Left ventricle myocardium inferior (tissue), 1 donor: ENCODE measurements at places on chromosomes 3 and 15. TPM values are rescaled to one million over a fixed set of nuclear protein-coding genes. Genes with fewer than 3 reads are reported as not detected.
A peak's percentile ranks its signal among the peaks of the same experiment; 100 is the strongest.

GRCh38 chr3:83890763-83891135, 1068.0 kb upstream of the CADM2 start:
- no peak for DNase-seq

- DNase-seq = no peak
These were observed 60.9 kb upstream of the NMNAT3 start for GRCh38 chr3:139738697-139739096.

GRCh38 chr3:175346573-175347356, 487.6 kb downstream of the NAALADL2 start:
- DNase-seq = peak; percentile 41

DNA sequence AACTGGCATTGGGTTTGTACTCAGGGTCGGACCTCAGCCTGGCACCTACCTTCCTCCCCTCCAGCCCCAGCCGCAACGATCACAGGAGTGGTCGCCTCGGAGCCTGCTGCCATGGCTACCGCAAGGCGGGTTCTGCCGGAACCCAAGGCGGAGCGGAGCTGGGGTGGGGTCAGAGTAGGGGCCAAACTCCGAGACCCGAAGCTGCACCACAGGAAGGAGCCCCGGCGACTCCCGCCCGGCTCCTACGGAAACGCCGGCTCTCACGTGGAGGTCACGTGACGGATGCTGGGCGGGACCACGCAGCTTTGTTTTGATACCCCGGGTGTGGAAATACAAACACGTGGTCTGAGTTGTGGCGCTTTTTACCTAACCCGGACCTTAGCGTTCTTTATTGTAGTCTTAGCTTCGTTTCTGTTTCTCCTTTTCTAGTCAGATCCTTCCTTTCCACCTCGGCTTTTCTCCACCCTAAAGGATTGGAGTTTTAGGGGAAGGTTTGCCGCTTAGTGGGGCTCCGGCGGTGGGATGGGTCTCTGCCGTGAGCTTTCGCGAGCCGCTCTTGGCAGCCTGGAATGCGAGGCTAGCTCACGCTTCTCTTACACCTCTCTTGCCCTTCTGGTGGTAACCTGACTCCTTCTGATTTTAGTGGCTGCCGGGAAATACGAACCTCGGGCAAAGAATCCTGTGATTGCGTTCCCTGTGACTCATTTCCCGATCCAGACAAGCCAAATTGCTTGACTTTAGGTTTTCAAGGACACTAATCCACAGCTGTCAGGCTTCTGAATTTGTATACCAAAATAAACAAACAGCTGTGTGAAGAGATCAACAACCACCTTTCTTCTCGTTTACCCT, at the start of gene HSPBAP1:
Gene HSPBAP1 (minus strand): TSS at position 264 of the 849 bp plus-strand sequence. CDS start 151 bp downstream, at position 113.
- peak; percentile 95 for DNase-seq

Gene GHSR
- not detected for total RNA-seq

DNA sequence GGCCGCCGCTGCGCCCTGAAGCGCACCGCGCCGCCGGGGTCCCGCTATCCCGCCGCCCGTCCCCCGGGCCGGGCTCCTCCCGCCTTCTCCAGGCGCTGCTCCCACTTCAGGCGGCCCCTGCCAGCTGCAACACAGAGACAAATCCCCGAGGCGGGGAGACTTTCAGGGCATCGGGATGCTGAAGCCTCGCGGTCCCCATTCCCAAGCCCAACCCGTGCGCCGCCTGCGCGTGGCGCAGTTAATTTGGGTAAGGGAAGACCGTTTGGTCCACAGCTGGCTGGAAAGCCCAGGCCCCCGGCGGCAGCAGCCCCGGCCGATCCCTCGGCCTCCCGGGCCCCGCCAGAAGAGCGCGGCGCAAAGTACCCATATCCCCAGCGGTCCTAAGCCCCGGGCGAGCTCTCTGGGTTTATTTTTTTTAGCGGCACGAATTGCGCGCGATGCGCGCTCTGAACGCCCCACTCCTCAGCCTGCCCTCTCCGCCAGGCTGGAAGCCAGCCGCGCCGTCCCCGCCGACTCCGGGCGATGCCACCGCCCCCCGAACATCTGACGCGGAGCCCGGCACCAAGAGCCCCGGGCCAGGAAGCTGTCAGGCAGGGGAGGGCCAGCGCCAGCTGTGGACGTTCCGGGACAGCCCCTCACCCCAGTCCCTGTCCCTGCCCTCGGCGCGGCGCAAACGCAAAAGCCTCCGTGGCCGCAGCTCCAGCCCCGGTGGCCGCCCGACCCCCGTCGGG, 517 bp downstream of the FBN1 start:
- peak; percentile 49 for DNase-seq

DNA sequence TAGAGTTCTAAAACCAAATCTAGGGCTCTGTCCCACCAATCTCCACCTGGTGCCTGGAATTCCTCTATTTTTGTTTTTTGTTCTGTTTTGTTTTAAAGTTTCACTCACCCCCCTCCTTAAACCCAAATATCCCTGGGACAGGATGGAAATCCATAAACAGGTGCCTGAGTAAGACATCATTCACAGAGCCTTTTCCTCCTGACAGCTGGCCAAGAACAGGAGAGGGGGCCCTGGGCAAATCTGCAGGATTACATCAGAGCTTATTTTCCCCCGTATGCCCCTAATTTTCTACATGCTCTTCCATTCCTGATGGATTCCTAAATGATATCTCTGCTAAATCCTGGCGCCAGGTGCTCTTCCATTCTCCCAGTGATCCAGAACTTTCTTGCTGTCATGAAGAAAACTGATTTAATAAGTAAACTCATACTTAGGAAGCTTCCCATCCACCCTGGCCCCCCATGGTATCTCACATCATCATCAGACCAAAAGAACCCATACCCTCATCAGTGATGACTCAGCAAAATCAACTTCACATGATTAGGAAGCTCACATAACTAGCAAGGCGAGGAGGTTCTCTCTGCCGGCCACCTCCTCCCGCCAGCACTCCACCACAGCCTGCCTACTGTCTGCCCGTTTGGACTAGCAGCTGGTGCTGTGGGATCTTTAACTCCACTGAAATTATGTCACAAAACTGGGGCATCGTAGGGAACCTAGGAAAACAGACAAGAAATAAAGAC, 61.0 kb downstream of the LIPC start:
- DNase-seq = no peak

Gene PRKCI
- total RNA-seq = 10.9 TPM

Gene REC114
- 1.4 TPM for total RNA-seq

DNA sequence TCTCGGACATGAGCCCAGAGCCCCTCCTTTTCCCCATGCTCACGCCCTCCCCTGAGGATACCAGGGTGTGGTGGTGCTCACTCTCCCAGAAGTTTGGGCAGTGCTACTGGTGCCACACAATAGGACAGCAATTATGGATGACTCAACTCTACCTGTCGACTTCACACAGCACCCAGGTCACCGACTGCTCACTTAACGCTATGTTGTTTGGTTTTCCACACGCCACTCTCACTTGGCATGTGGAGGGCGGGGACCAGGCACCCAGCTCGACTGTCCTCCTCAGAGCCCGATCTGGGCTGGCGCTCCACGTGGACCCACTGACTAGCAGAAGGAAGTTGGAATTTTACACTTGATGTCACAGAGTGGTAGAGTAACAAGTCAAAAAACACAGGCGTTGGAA, 30.9 kb downstream of the STIMATE start:
- no peak for DNase-seq

- no peak for DNase-seq
These were observed 254.3 kb downstream of the ZBBX start for GRCh38 chr3:167125612-167126407.

DNA sequence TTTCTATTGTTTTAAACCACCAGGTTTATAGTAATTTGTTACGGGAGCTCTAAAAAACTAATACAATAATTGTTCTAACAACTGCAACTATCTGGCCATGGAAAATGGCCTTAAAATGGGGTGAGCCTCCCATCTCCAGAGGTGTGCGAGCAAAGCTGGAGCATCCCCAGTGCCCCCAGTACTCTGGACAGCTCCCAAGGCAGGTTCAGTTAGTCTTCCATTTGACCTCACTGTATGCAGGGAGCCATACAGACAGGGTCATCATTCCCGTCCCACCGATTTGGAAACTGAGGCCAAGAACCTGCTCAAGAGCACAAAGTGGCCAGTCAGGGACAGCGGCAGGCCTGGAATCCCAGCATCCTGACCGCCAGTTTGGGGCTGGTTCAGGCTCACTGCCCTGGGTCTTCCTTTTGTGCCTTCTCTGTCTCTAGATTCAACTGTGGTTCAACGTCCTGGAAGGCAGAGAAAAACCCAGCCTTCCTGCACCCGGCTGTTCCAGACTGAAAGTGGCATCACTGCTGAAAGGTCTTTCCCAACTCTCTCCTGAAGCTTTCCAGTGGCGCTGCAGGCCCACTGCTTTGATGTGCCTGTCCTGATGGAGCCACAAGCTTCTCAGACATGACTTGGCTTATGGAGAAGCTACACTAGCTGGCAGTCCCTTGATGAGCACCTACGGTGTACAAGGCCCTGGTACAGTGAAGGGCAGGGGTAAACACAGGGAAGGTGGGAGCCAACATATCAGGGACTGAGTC, 76.6 kb upstream of the LINGO1 start:
- no peak for DNase-seq

Gene PIF1
- 0.41 TPM for total RNA-seq

DNA sequence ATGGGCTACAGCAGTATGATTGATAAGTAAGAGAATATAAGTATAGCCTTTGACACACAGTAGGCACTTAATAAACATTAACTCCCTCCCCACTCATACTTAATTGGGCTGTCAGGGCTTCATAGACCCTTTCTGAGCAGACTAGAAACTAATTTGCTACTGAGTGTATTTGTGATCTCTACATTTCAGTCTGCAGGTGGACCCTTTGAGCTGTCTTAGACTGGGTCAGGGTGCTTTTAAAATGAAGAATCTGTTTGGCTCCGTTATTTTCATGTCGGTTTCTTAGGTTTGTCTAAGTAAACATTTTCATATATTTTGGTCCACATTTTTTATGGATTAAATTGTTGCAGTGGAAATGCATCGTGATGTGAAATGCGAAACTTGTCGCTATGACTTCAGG, 50.3 kb upstream of the SELENOK start:
- no peak for DNase-seq

DNA sequence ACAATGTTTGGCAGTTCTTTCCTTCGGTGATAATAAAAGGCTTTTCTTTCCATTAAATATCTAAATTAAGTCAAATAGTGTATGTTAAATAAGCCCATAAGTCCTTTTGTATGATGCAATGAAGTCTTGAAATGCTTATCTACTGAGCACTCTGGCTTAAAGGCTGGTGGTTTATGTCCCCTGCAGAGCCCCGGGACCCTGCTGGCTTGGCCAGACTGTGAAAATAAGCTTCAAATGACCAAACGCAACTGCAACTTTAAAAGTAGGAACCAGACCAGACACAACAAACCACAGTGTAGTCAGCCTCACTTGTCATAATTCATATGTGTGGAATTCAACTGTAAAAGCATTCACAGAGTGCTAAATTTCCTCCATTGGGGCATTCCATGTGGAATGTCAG, 72.5 kb downstream of the FOXP1 start:
- DNase-seq = no peak

DNA sequence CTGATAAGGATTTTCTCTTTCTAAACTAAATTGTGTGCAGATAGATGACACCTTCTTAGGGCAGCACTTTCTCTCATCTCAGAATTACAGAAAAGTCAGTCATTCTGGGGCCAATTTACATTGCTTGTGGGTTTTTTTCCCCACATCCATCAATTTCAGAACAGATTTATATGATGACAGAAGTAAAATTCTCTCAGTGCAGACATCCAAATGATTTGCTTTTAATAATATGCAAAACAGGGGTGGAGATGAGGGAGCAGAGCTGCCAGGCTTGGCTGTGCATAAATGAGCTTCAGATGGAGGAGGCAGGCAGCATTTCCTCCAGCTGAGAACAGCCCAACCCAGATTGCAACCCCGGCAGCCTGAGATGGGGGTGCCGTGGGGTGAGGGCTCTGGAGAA, 44.0 kb downstream of the EDEM1 start:
- DNase-seq = no peak

- DNase-seq = no peak
These were observed at the start of gene HESX1 for GRCh38 chr3:57199895-57200297. HESX1 (minus strand) TSS chr3:57199978; CDS start chr3:57199918, 60 bp downstream.

DNA sequence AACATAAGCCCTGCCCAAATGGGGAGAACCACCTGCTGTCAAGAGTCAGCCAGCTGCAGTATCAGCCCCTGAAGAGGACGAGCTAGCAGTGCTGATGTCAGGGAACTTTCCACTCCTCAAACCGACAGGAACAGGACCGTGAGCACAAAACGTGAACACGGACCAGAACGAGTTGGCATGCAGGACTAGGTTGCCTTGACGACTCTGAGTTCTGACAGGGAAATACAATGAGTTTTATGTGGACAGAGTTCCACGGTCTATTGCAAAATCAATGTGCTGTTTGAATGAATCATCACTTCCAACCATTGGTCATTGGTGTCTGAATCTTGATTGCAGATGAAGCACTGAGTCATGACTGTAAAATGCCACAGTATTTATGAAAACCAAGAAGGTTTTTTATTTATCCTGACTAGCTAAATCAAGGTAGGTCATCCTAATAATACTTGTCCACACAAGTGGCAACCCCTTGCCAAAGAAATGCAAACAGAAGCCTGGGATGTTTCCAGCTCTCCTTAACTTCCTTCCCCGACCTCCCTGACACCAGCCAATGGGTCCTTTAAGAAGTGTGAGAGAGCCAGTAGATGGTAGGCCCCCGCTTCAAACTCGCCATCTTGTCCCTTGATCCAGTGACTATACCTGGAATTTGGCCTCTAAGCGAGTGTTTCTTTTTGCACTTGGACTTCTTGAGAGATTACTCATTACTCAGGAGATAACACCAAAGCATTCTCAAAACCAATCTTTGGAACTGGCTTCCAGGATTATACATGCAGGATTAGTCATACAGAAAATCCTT, 119.6 kb downstream of the ASB7 start:
- peak; percentile 62 for DNase-seq

Gene KBTBD12
- total RNA-seq = 41.8 TPM

- DNase-seq = no peak
These were observed 593 bp upstream of the RSL24D1 start for GRCh38 chr15:55197362-55197705.

GRCh38 chr15:88863412-88863811, 31.9 kb downstream of the HAPLN3 start:
- DNase-seq = no peak

GRCh38 chr3:12967606-12968351, 105.5 kb downstream of the IQSEC1 start:
- DNase-seq = peak; percentile 91

Gene RPL39L
- 2.9 TPM for total RNA-seq

GRCh38 chr3:23256741-23257435, 53.8 kb downstream of the UBE2E2 start:
- no peak for DNase-seq

Gene SV2B
- total RNA-seq = 2.8 TPM

DNA sequence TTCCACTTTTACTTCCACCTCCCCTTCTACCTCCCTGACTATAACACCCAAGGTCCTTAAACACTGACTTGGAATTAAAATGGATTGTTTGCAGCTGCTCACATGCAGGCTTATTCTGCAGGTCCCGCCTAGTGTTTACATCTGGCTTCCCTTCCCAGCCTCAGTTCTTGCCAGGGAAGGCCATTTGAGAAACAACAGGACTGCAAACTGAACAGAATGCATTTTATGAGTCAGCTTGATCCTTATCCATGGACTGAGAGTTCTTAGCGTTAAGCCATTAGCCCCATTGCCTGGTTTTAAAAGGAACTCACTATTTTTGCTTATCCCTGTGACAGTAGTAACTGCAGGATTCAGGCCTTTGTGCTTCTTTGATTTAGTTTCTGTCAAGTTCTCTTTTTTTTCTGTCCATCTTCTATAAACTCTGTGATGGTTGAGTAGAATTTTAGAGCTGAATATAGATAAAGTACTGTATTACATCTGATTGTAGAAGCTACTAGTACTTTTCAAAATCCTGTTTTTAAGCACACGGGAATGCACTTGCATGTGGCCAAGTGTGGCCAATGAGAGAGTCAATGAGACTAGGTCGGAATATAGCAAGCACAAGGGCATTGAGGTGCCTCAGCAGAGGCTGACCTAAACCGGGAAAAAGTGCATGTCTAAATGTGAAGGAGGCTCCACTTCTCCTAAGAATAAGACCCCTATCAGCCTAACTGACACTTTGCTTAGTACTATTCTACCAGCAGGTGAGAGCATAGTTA, 106.4 kb downstream of the TUSC7 start:
- no peak for DNase-seq
